ENCODE measurements at places on chromosomes 7 and 10.
A peak's percentile ranks its signal among the peaks of the same experiment; 100 is the strongest.

DNA sequence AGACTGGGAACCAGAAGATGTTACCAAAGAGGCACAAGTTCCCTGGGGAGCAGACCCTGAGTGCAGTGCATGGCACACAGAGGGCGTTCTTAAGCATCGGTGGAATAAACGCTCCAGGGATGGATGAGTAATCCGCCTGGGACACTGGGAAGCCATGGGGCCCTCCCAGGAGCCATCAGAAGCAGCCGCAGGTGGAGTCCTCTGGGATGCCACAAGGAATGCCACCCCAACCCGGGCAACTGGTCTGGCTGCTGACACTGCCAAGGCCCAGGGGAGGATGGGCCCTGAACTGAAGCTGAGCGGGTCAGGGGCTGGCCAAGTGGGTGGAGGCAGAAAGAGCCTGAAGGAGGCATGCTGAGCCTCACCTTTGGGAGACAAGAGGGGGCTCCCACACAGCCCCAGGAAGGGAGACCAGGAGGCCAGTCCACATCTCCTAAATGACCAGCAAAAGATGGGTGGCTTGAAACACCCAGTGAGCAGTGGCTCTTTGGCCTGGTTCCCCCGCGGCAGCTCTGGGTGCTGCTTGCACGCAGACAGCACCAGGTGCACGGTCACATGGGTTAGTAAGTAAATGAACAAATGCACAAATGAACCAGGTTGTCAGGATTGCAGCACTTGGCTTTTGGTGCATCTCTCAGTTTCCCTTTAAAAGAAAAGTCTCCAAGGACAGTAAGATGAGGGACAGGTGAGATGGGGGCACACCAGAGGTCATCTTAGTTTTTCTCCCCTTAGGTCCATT is 141.3 kb upstream of the ZMIZ1 start:
- DNase-seq, result peak; percentile 34

DNA sequence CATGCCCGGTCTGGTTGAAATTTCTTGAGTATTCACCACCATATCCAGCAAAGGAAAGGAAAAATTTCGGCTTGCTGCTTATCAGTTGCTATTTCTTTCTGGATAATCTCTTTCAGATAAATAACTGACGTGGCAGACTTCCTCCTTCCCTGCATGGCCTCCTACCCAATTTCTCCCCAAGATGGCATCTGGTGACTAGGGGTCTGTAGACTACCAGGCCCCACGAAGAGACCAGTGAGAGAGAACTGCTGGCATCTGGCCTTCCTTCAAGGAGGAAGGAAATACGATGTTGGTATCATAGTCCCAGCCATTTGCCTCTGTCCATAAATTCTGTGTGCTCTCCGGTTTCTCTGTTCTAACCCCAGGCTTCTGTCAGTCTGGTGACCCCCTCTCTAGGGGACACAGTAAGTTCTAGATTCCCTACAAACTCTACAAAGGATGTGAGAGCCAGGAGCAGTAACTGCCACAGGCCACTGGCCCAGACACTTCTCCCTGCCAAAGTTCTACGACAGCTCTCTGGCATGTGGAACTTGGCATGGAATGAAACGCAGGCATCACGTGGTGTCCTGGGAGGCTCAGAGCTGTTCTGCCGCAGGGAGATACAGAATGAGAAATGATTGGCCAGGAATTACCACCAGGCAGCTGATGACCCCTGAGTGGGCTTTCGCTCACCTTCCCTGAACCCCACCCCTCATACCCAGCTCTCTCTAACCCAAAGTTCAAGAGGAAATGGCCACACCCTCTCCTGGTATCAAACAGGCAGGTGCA is 30.0 kb upstream of the MSRB2 start:
- DNase-seq, result no peak

DNA sequence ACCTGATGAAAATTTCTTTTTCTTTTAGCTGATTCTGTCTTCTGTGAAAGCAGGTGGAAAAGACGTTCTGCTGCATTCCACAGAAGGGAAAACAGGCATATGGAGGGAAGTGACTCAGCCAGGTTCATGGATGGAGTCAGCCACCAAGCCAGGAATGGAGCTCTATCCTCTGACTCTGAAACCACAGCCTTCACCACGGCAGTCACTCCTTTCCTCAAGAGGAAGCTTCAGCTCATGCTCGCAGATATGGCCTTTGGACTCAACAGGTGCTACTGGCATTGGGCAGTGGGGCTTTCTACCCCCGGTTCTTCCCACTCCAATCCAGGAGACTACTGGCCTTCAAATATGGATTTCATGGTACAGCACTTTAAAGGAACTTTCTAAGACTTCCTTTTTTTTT is 11.5 kb upstream of the PLAU start:
- peak; percentile 93 for DNase-seq

GRCh38 chr10:127550861-127551260 is 1.8 kb downstream of the NPS start:
- DNase-seq, result no peak

DNA sequence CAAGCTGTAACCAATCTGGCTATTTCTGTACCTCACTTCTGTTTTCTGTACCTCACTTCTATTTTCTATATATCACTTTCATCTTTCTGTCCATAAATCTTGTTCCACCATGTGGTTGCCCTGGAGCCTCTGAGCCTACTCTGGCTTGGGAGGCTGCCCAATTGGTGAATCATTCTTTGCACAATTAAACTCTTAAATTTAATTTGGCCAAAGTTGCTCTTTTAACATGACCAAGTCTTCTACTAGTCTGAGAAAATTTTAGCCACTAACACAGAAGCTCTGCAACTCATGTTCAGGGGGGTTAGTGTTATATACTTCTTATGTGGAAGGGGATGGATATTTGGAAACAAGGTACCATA is 503.5 kb downstream of the KIF20B start:
- DNase-seq, result peak; percentile 20

DNA sequence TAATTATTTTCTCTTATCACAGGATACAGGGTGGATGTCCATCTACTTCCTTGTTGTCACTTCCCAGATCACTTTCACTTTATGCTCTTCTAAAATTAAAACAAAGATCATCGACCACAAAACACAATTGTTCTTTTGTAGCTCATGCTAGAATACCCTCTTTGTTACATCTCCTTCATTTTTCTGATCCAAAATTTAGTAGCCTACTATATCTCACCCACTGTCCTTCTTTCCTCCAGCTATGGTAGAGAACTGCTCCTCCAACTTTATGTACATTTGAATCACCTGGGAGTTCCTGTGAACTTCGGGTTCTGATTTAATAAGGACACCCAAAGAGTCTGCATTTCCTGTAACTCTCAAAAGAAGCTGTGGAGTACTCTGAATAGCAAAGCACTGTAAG is 1.2 kb upstream of the AHR start:
- no peak for DNase-seq

DNA sequence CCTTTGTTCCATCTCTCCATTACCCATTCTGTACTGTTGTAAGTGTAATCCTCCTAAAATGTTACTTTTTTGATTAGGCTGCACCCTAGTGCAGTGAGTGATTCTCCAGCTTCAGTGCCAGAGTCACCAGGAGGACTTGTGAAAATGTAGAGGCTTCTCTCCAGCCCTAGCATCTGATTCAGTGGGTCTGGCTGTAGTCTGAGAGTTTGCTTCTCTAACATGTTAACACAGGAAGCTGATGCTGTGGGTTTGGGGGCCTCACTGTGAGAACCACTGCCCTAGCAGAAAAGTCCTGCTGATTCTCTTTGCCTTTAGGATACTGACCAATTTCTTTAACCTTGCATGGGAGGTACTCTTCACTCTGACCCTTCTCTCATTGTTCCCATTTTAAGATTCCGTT is 24.4 kb downstream of the CSGALNACT2 start:
- no peak for DNase-seq

- DNase-seq, result no peak
Observed at GRCh38 chr10:68492118-68492517, 20.3 kb upstream of the DNA2 start.

DNA sequence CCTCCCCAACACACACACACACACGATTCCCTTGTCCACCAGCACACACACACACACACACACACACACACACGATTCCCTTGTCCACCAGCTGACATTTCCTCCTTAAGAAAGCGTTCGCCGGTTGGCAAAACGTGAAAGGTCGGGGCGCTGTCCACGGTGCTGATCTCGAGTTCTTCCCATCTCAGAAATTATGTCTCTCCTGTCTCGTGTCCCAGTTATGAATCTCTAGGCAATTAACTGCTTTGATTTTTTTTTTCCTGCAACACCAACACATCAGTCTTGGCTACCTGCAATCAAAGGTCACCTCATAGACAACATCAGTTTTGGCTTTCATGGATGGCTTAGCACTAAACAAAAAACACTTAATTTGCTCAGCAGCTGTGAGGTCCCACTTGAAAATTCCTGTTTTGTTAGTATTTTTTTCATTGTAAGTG is 1.9 kb downstream of the INA start:
- peak; percentile 53 for DNase-seq

DNA sequence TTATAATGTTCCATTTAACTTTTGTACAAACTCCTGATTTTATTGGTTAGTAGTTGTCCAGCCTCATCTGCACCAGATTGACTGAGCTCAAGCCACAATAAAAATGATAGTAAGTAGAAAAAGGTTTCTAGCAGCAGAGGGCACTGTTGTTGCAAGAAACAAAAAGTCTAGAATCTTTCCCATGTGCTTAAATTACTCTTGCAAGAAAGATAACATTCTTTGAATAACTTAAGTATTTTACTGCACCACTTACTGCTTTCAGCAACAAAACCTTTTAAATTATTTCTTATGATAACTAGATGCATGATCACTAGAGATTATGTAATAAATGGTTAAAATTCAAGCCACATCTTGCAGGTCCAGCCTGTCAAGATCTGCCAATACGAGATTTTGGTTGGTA is 27.0 kb downstream of the LMOD2 start:
- DNase-seq, result peak; percentile 62

DNA sequence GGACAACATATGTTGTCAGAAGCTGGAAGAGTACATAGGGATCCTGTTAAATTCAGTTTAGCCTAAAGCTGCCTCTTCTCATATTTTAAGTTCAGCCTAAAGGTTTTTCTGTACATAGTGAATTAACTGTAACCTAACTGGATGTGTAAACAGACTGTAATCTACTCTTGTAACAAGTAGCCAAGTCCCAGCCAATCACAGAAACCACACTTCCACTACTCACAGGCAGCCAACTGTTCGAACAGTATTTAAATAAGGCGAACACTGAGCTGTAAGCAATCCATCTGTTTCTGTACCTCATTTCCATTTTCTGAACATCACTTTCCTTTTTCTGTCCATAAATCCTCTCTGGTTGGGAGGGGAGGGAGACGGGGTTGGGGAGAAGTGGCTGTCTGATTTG is 15.0 kb upstream of the STN1 start:
- no peak for DNase-seq

- no peak for DNase-seq
Observed at GRCh38 chr10:122375679-122376160, 1.2 kb downstream of the PLEKHA1 start.

DNA sequence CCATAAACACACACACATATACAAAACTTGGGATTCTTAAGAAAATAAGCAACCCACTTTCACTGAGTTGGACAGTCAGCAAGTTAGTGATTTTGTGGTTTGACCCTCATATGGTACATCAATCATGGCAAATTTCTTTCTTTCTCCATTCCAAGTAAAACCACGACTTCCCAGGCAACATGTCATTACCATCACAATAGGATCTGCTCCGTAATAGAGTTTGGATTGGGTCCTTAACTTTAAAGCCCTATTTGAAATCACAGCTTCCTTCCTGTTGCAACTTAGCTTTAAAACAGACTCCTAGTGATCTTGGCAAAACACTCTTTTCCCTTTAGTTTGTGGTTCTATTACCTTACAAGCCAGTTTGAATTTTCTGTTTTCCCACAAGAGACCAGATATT is 483.6 kb downstream of the INHBA start:
- DNase-seq, result peak; percentile 42

GRCh38 chr7:99728615-99729014 is 6.4 kb downstream of the CYP3A7 start:
- no peak for DNase-seq

- DNase-seq, result no peak
Observed at GRCh38 chr7:67990716-67991115, 994.1 kb downstream of the TYW1 start.

DNA sequence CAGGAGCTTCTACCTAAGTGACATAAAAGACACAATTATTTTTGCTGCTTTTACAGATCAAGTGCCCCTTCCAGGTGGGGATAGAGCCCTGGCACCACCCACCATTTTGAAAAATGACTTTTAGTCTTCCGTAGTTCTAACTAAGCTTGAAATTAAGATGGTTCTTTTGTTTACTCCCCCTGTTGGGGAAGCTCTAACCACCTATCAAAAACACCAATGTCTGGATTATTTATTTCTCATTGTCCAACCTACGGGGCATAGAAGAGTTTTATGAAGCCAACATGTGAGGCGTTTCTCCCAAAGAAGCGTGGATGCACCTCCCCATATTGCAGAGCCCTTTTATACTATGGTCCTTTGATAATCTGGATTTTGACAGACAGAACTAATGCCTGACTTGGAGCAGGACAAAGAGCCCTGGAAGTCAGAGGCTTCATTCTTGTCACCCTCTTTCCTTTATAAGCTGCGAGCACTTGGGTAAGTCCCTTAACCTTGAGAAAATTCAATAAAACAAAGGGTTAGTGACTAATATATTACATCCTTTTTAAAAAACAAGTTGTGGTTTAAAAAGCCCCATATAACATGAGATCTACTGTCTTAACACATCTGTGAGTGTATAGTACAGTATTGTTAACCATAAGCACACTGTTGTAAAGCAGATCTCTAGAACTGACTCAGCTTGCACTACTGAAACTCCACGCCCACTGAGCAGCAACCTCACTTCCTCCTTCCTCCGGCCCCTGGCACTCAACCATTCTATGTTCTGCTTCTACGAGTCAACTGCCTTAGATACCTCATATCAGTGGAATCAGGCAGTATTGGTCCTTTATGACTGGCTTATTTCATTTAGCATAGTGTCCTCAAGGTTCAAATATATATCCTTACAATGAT is 67.5 kb downstream of the ATXN7L1 start:
- peak; percentile 55 for DNase-seq

DNA sequence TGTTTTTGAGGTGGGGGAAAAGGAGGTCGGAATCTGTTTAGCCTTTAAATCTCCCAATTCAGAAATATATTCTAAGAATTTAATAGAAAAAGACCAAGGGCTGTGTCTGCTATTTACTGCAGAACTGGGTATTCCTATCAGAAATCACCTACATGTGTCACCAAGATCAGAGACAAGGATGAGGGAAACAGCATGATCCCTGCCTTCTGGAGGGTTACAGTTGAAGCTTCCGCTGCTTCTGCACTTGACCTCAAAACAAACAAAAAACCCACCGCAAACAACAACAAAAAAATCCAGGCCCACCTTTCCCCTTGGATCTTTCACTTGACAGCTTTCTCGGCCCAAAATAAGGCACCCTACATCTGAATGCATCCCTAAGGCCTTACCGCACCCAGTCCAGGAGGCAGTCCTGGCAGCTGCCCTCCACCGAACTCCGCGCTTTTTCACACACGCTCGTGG is 750 bp upstream of the CDK14 start:
- no peak for DNase-seq

Data from mesenchymal stem cell (in vitro differentiated cells and primary cell).